ENCODE measurements at places on chromosomes 1 and 21. TPM values are rescaled to one million over a fixed set of nuclear protein-coding genes. Genes with fewer than 3 reads are reported as not detected.

ERICH3 gene
- total RNA-seq: not detected

PLA2G5 gene
- total RNA-seq: 65.6 TPM

IKBKE gene
- 0.62 TPM for total RNA-seq

GOLT1A gene
- not detected for total RNA-seq

ZNF326 gene
- total RNA-seq: 17.4 TPM

PRKCZ gene
- total RNA-seq: 16.4 TPM

THEM5 gene
- total RNA-seq: not detected

PPM1J gene
- 5.3 TPM for total RNA-seq

ERRFI1 gene
- total RNA-seq: 12.8 TPM

RIMS3 gene
- total RNA-seq: 1.6 TPM

CSF3R gene
- total RNA-seq: 5.8 TPM

CLCA4 gene
- not detected for total RNA-seq

LCE3D gene
- total RNA-seq: not detected

SASS6 gene
- 2.2 TPM for total RNA-seq

DNA sequence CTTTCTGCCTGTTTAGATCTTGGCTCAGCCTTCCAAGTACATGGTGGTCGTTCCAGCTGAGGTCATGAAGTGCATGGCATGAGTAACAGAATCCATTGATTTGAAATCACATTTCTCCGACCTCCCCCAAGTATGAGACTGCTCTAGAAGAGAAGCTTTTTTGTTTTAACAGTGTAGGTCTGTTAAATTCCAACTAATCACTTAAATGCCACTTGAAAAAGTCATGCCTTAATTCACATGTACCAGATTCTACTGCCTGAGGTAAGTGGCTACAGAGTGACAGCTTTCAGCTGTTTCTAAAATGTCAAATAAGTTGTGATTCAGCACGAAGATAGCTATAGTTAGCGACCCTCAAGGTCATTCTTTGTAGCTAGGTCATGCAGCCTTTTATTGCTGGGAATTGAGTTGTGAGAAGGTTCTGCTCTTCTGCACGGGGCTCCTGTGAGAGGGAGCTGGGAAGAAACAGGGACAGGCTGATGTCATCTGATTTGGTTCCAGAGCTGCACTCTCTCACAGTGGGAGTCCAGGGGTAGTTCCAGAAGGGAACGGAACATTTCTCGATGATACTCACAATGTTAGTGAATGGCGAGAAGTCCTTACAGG lies 112.7 kb downstream of the VPS13D start:
- DNase-seq: no peak

DNA sequence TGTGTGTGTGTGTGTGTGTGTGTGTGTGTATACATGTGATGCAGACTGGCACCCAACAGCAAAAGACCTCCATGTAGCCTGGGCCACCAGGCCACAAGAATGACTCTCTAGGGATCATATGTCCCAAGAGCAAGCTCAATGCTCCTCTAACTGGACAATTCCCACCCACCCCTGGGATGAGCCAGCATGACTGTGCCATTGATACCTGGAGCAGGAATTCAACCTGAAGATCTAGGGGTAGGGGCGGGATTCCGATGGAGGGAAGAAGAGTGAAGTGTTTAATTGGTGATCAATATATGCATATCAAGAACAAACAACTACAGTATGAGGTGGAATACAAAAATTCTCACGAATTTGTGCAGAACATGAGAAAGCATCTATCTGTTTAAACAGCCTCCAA lies 136.2 kb downstream of the PSMG1 start:
- no peak for DNase-seq

GRCh38 chr21:24693779-24694178 lies 913.5 kb downstream of the MRPL39 start:
- no peak for DNase-seq

DNA sequence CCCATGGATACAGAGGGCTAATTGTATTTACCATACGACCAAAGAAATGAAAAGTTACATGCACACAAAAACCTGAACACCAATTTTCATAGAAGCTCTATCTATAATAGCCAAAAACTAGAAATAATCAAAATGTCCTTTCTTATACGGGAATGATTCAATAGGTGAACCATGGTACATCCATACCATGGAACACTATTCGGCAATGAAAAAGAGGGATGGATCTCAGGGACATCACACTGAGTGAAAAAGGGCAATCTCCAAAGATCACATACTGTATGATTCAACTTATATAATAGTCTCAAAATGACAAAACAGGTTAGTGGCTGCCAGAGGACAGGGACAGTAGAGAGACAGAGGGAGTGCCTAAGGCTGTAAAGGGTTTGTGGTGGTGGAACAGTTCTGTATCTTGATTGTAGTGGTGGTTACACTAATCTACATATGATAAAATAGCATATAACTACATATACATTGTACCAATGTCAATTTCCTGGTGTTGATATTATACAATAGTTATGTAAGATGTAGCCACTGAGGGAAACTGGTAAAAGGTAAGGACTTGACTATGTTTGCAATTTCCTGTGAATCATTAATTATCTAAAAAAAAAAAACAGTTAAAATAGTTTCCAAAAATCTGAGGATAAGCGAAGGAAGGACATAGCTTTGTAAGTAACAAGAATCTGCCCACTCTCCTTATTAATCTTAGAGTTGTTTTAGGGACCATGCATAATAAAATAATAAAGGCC lies 3.7 kb downstream of the RSBN1 start:
- DNase-seq: no peak

DNA sequence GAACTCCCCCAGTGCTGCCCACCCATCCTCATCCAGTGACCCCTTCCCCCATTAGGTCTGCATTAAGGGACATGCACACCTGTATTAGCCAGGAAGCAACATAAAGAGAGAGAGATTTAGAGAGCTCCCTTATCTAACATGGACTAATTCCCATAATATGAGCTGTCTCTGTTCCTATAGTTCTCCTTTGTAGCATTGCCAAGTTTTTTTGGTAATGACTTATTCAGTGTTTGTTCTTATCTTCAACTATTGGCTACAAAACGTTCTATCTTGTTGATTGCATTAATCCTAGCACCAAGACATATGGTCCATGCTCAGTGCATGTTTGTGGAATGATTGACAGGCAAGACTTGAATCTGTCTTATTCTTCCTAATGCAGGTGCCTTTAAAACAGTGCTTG lies 264.0 kb downstream of the ADGRL2 start:
- DNase-seq: no peak

DNA sequence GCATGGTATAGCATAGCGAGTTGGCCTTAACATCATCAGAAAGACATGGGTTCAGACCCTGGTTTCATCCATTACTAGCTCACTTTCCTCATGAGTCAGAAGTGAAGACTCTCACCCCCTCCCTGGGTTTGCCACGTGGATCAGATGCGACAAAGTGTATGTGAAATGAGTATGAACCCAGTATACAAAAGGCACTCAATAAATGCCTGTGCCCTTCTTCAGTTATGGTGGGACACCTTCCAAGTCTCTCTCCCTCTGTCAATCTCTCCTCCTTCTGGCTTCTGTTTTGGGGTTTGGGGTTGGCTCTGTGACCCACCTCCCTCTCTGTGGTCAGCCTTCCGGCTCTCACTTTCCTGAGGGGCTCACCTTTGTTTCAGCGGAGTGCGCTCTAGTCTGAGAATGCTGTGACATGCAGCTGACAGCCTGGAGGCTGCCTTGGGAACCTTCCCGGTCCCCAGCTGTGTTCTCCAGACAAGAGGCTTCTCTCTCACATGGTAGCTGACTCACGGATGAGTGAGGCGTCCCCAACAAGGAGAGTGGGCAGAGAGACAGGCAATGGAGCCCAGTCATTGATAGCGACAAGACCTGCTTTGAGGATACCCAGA lies 155.0 kb upstream of the EDN2 start:
- no peak for DNase-seq

DNA sequence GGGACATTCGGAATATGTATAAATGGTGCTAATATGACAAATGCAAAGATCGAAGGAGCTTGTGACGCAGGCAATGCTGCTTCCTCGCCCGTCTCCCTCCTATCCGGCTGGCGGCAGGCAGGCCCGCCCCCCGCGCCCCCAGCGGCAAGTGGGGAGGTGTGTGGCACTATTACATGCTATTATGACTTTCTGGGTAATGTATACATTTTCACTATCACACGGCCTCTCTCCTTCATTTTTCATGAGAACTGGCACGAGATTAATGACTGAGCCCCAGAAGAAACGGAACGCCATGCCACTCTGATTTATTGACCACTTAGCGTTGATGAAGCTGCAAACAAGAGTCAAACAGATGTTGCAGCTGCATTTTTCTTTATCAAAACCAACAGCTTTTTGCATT lies 138.9 kb upstream of the VAMP3 start:
- DNase-seq: no peak

DNA sequence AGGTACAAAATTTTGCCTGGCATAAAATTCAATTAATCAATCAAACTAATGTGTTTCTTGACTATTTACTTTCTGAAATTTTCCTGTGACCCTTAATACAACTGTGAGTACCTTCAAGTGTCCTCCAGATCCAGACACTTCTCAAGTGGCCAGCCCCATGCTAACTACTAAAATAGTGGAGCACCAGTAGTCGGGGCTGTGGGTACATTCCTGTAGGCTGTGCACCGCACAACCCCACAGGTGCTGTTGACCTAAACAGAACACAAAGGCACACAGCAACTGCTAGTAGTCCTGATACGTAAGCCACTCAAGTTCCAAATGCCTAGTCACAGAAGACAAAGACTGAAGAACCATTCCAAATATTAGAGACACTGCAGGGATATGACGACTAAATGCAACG lies 36.6 kb downstream of the TMEM50B start:
- DNase-seq: no peak

GRCh38 chr21:44401386-44402160 lies 48.2 kb downstream of the TRPM2 start:
- no peak for DNase-seq

- no peak for DNase-seq
These were observed 1.3 kb downstream of the FOXJ3 start for GRCh38 chr1:42333662-42334239.

DNA sequence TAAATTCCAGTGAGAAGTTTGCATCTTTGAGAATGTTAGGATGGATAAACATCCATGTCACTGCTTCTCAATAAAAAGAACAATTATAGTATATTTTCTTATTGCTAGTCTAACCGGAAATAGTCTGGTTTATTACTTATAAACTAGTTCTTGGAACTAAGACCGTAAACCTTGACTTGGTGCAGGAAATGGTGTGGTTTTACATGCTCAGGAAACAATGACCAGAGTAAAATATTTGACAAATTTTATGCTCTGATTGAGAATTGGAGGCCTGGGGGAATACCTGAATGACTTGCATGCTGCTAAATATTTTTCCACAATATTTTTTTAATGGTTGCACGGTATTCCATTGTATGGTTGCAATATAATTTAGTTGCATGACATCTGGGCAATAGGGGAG lies 76.3 kb downstream of the XCL2 start:
- no peak for DNase-seq

GRCh38 chr1:38789498-38790169 lies 69.9 kb downstream of the RRAGC start:
- DNase-seq: no peak

DNA sequence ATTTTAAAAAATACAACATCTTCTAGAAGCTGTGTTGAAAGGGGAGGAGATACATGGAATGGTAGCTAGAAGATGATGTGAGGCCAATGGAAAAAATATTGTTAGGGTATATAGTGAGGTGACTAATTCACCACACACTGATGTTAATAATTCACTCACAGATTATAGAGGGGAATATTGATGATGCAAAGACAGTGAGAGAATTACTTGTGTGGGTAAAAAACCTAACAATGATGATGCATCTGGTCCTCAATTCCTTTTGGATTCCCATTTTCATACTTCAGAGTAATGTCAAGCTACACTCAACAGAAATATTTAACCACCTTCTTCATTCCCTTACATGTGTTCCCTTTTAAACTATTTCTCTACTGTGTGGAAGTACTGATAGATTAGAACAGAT lies 169.5 kb upstream of the DPYD start:
- no peak for DNase-seq

DNA sequence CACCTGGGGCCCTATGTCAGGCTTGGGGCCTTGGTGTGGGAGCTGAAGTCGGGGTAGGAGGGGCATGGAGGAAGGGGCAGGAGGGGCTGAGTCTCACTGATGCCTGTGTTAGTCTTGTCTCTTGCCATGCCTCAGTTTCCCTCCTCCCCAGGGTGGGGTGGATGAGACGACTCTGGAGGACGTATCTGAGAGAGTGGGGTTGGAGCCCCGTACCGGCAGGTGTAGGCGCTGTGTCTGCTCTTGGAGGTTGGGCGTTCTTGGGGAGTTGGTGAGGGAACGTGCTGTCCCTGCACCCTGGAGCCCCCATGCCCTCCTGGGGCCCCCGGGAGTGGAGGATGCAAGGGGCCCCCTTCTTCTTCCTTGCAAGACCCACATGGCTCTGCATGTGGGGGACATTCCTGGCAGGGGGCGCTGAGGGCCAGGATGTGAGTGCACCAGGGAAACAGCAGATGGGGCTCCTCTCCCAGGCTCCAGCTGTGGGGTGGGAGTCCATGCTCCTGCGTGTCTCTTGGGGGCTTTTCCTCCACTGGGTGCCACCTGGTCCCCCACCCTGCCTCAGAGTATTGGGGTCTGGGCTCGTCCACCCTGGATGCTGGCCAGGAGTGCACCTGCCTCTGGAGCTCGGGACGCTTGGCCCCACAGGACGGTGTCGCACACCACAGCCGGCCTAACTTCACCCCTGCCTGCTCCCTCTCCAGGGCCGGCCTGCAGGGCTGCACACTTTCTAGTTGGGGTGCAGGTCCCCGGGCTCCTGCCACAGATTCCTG lies 1.4 kb upstream of the TNFRSF14 start:
- DNase-seq: no peak

DNA sequence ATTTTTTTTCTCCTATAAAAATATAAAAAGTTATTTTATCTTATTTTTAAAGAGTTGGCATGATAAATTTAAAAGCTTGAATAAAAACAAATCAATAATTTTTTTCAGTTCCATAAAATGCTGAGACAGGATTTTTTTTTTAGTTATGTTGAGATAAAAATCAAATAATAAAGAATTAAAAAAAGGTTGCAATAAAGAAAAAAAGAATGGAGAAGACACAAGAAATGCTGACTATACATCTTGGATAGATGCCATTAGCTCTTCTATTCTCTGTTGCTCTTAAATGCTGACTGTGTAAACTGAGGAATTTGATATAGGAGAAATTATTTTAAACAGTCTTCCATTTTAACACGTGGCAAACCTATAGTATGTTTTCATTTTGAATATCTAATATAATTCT lies 2298.5 kb downstream of the MRPL39 start:
- no peak for DNase-seq

DNA sequence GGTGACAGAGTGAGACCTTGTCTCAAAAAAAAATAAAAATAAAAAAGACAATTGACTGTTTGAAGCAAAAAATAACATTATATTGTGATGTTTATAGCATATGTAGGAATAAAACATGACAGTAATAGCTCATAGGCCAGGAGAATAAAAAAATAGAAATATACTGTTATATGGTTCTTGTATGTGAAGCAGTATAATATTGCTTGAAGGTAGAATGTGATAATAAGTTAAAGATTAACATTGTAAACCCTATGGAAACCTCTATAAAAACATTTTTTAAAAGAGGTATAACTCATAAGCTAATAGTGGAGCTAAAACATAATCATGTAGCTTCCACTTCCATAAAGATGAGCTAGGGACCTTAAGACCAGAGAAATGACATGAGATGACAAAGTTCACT lies 23.5 kb downstream of the GJA4 start:
- no peak for DNase-seq

- DNase-seq: no peak
These were observed 131.0 kb downstream of the CSMD2 start for GRCh38 chr1:34034036-34034435.

- no peak for DNase-seq
These were observed 1.3 kb downstream of the PRDM16 start for GRCh38 chr1:3070309-3070643.

GRCh38 chr1:148160343-148161052 lies 8.4 kb upstream of the NBPF11 start:
- DNase-seq: no peak

Measured in Right ventricle myocardium inferior (tissue), 1 donor.